ENCODE measurements at places on chromosomes 6 and 20.

- no peak for DNase-seq
Observed at GRCh38 chr20:353166-353565, 6.3 kb downstream of the NRSN2 start.

GRCh38 chr6:40152196-40152595 lies 217.9 kb upstream of the MOCS1 start:
- DNase-seq = no peak

- no peak for DNase-seq
Observed at GRCh38 chr20:60403105-60403741, 445.0 kb downstream of the CDH26 start.

- no peak for DNase-seq
Observed at GRCh38 chr6:80938131-80938530, 814.4 kb downstream of the TENT5A start.

DNA sequence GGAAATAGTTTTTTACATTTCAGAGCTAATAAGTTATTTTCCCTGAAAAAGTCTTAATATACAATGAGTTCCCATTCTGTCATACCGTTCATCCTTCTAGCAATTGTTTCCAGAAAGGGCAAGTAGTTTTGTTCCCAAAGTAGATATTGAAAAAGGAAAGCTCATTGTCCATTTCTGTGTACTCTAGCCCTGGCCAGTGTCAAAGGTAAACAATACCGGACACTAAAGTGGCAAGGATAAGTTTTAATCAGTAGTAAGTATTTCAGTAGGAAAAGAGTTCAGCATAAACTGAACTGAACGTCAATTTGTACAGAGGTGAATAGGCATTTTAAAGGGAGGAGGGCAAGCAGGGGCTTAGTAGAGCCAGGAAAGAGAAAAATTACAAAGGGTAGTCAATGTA lies 43.5 kb upstream of the CALHM6 start:
- DNase-seq = no peak
